ENCODE measurements at places on chromosomes 6 and 20.

DNA sequence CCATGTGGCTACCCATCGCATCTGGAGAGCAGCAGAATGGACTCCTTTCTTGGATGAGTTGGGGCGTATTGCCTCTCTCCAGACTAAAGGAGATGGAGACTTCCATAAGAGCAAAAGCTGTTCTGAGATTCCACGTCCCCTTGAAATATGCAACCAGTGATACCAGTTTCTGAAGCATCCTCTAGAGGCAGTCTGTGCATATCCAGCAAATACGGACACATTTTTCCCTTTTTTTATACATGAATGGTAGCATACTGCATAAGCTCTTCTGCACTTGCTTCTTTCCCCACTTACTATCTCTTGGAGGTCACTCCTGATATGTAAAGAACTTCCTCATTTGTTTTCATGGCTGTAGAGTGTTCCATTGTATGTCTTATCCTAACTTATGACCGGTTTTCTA, 34.6 kb downstream of the TAF8 start:
- H3K4me1 ChIP-seq: peaks cover 7% of the 10 kb centered on the region
- H3K27ac ChIP-seq: no peak overlapping the region
- no peaks in the 10 kb centered on the region for H3K36me3 ChIP-seq
- H3K4me3 ChIP-seq: no peak overlapping the region
- no peaks in the 10 kb centered on the region for H3K27me3 ChIP-seq

GRCh38 chr6:153167907-153168306, 36.8 kb upstream of the RGS17 start:
- no peak overlapping the region for H3K4me3 ChIP-seq
- H3K4me1 ChIP-seq: no peaks in the 10 kb centered on the region
- DNase-seq: no peak
- no peaks in the 10 kb centered on the region for H3K36me3 ChIP-seq

DNA sequence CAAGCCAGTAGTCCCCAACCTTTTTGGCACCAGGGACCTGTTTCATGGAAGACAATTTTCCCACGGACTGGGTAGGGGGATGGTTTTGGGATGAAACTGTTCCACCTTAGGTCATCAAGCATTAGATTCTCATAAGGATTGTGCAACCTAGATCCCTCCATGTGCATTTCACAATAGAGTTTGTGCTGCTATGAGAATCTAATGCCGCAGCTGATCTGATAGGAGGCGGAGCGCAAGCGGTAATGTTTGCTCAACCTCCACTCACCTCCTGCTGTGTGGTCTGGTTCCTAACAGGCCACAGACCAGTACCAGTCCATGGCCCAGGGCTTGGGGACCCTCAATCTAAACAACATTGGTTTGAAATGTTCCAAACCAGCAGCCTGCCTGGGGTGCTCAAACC, 137.0 kb upstream of the STXBP5 start:
- no peaks in the 10 kb centered on the region for H3K27me3 ChIP-seq
- H3K36me3 ChIP-seq: no peaks in the 10 kb centered on the region
- H3K27ac ChIP-seq: no peak overlapping the region
- no peak for DNase-seq

- no peak overlapping the region for H3K27ac ChIP-seq
- no peaks in the 10 kb centered on the region for H3K27me3 ChIP-seq
- H3K4me1 ChIP-seq: no peaks in the 10 kb centered on the region
- no peaks in the 10 kb centered on the region for H3K36me3 ChIP-seq
- H3K4me3 ChIP-seq: no peak overlapping the region
- no peak for DNase-seq
Measured at GRCh38 chr20:11738852-11739251, 178.8 kb upstream of the BTBD3 start.

DNA sequence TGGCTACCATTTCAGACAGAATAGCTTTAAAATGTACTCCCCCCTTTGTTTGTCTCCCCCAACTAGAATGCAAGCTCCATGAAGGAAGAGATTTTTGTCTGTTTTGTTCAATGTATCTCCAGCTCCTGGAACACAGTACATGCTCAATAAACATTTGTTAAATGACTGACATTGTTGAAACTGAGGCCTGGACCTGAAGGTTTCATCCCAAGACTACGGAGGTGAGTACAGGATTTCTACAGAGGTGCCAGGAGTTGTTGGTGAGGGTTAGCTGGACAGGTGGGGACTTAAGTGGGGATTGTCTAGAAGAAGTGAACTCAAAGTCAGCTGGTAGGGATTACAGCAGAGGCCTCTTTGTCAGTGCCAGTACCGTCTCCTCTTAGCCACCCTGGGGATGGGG, 19.4 kb downstream of the VEGFA start:
- H3K27ac ChIP-seq: no peak overlapping the region
- peaks cover 6% of the 10 kb centered on the region for H3K36me3 ChIP-seq
- no peaks in the 10 kb centered on the region for H3K4me1 ChIP-seq
- H3K4me3 ChIP-seq: no peak overlapping the region

DNA sequence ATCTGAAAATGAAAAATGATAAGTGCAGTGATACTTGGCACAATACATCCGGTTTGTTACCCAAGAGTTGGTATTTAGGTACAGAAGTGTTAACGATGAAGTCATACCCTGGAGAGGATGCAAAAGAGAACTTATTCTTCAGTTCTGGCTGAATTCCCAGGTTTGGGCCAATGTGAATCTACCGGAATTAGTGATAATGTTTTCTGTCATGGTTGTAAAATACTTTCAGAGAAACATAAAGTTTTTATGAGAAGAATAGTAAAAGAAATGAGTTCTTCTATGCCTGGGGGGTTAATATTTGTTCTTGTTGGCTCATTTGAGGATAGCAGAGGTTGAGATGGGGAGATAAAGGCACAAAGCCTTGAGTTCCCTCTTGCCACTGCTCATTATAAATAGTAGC, 509.9 kb upstream of the POU3F2 start:
- no peaks in the 10 kb centered on the region for H3K4me1 ChIP-seq
- H3K27me3 ChIP-seq: no peaks in the 10 kb centered on the region
- no peak overlapping the region for H3K27ac ChIP-seq
- H3K4me3 ChIP-seq: no peak overlapping the region
- H3K36me3 ChIP-seq: no peaks in the 10 kb centered on the region

DNA sequence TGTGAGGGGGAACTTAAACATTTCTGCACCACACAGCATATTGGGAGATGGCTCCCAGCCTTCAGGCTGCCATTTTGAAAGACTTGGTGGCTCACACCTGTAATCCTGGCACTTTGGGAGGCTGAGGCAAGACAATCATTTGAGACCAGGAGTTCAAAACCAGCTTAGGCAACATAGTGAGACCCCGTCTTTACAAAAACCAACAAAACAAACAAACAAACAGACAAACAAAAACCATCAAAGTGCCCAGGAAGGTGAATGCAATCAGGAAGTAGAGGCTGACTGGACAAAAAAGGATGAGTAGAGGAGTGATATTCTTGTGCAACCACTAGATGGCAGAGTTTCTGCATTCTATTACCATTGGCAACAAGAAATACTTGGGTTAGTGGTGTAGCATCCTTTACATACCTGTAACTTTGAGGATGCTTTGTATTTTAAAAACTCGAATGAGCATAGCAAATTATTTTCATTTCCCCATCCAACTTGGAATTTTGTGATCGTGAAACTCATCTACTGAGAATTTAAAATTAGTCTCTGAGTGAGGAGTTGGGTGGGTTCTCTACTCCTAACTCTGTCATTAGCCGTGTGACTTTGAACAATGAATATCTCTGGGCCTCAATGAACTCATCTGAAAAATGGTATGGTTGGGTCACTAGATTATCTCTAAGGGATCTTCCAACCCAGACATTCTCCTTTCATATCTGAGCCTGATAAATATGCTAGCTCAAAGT, 84.4 kb downstream of the CRYBG1 start:
- H3K27me3 ChIP-seq: no peaks in the 10 kb centered on the region
- no peak overlapping the region for H3K27ac ChIP-seq
- no peak for DNase-seq
- H3K4me1 ChIP-seq: no peaks in the 10 kb centered on the region
- no peak overlapping the region for H3K4me3 ChIP-seq

GRCh38 chr6:50826803-50827202, 8.1 kb downstream of the TFAP2B start:
- peaks cover 68% of the 10 kb centered on the region for H3K27me3 ChIP-seq
- no peak overlapping the region for H3K27ac ChIP-seq
- no peaks in the 10 kb centered on the region for H3K36me3 ChIP-seq
- no peak overlapping the region for H3K4me3 ChIP-seq
- H3K4me1 ChIP-seq: peaks cover 9% of the 10 kb centered on the region

DNA sequence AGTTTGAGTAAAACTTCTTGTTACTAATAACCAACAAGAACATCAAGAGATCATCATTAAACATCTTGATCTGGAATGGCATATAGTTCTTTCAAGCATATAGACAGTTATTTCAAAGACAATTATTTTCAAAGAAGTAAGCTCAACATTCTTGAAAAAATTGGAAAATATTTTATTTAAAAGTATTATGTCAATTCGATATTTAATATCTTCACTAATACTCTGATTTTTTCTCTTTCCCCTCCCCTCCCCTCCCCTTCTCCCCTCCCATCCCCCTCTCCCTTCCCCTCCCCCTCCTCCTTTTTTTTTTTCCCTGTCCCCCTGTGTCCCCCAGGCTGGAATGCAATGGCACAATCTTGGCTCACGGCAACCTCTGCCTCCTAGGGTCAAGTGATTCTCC, 82.8 kb downstream of the SASH1 start:
- no peak overlapping the region for H3K4me3 ChIP-seq
- no peaks in the 10 kb centered on the region for H3K36me3 ChIP-seq
- no peak for DNase-seq
- H3K27me3 ChIP-seq: no peaks in the 10 kb centered on the region
- H3K27ac ChIP-seq: no peak overlapping the region

- no peak overlapping the region for H3K4me3 ChIP-seq
- no peak for DNase-seq
- peaks cover 1% of the 10 kb centered on the region for H3K4me1 ChIP-seq
- no peak overlapping the region for H3K27ac ChIP-seq
- H3K36me3 ChIP-seq: no peaks in the 10 kb centered on the region
Measured at GRCh38 chr6:37074053-37074827, 68.8 kb downstream of the FGD2 start.

GRCh38 chr6:150745896-150746295, 119.6 kb upstream of the MTHFD1L start:
- no peak overlapping the region for H3K27ac ChIP-seq
- no peak overlapping the region for H3K4me3 ChIP-seq
- H3K36me3 ChIP-seq: no peaks in the 10 kb centered on the region
- no peaks in the 10 kb centered on the region for H3K4me1 ChIP-seq
- H3K27me3 ChIP-seq: no peaks in the 10 kb centered on the region

DNA sequence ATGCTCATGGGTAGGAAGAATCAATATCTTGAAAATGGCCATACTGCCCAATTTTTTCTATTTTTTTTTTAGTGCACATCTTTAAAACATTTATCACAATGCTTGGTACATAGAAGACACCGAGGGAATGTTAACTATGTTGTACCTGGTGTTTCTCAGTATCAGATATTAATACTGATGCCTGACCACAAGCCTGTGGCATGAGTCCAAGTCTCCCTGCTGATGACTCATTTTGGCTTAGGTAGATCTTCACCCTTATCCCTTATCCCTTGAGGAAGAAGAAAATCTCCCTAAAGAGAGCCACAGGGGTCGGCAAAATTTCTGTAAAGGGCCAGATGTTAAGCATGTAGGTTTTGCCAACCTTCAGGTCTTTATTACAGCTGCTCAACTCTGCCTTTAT, 14.5 kb downstream of the CD109 start:
- DNase-seq: no peak
- H3K27ac ChIP-seq: no peak overlapping the region
- H3K36me3 ChIP-seq: no peaks in the 10 kb centered on the region
- no peaks in the 10 kb centered on the region for H3K27me3 ChIP-seq

GRCh38 chr6:79803917-79804316, 143.4 kb downstream of the ELOVL4 start:
- H3K36me3 ChIP-seq: no peaks in the 10 kb centered on the region
- no peak for DNase-seq
- no peak overlapping the region for H3K4me3 ChIP-seq
- no peaks in the 10 kb centered on the region for H3K27me3 ChIP-seq

GRCh38 chr20:17749978-17750721, 50.4 kb downstream of the BANF2 start:
- H3K36me3 ChIP-seq: no peaks in the 10 kb centered on the region
- DNase-seq: no peak
- H3K4me3 ChIP-seq: no peak overlapping the region
- peaks cover 4% of the 10 kb centered on the region for H3K4me1 ChIP-seq

- no peak for DNase-seq
- no peak overlapping the region for H3K4me3 ChIP-seq
- H3K36me3 ChIP-seq: no peaks in the 10 kb centered on the region
- no peaks in the 10 kb centered on the region for H3K27me3 ChIP-seq
- H3K27ac ChIP-seq: no peak overlapping the region
Measured at GRCh38 chr6:157710604-157711003, 112.4 kb upstream of the SNX9 start.

- no peak overlapping the region for H3K4me3 ChIP-seq
- H3K27me3 ChIP-seq: no peaks in the 10 kb centered on the region
- H3K4me1 ChIP-seq: no peaks in the 10 kb centered on the region
- H3K36me3 ChIP-seq: no peaks in the 10 kb centered on the region
- no peak overlapping the region for H3K27ac ChIP-seq
- DNase-seq: no peak
Measured at GRCh38 chr6:45648262-45648620, 270.5 kb upstream of the SUPT3H start.

GRCh38 chr6:163733061-163733460, 318.5 kb downstream of the QKI start:
- no peak for DNase-seq
- H3K4me1 ChIP-seq: 0 out of 2 replicates have a peak, but pooled peaks cover 1% of the 10 kb centered on the region
- H3K4me3 ChIP-seq: no peak overlapping the region
- H3K27ac ChIP-seq: no peak overlapping the region
- no peaks in the 10 kb centered on the region for H3K27me3 ChIP-seq

DNA sequence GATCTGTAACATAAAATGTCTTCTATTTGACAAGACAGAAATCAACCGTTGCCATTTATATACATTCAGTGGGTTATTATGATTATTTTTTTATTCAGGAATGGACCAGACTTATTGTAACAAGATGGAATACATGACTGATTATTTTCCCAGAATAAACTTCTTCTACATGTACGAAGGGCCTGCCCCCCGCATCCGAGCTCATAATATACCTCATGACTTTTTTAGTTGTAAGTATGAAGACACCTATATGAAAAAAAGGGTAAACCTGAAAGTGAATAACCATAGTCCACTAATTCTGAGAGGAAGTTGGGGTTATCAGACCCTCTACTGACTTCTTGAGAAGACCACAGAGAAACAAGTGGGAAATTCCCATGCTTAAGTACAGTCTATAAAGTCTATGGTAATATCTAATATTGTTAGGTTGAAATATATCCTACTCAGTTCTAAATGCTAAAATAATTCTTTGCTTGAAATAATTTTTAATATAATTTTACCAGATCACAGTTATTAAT, 15.9 kb downstream of the OR2A4 start:
- H3K4me1 ChIP-seq: no peaks in the 10 kb centered on the region
- H3K27ac ChIP-seq: no peak overlapping the region
- H3K4me3 ChIP-seq: no peak overlapping the region
- no peaks in the 10 kb centered on the region for H3K27me3 ChIP-seq
- H3K36me3 ChIP-seq: no peaks in the 10 kb centered on the region

GRCh38 chr6:44128020-44128917, 915 bp downstream of the TMEM63B start:
- peaks cover 5% of the 10 kb centered on the region for H3K4me1 ChIP-seq
- DNase-seq: no peak
- H3K27me3 ChIP-seq: no peaks in the 10 kb centered on the region
- no peaks in the 10 kb centered on the region for H3K36me3 ChIP-seq

GRCh38 chr6:148382861-148383260, 40.2 kb downstream of the SASH1 start:
- H3K36me3 ChIP-seq: no peaks in the 10 kb centered on the region
- no peaks in the 10 kb centered on the region for H3K4me1 ChIP-seq
- no peak for DNase-seq
- no peaks in the 10 kb centered on the region for H3K27me3 ChIP-seq
- H3K27ac ChIP-seq: no peak overlapping the region
